Glutamatergic neuron (in vitro differentiated cells): ENCODE measurements at places on chromosomes 12 and 14. TPM values are rescaled to one million over a fixed set of nuclear protein-coding genes. Genes with fewer than 3 reads are reported as not detected.
A peak's percentile ranks its signal among the peaks of the same experiment; 100 is the strongest.

Gene KRT79
- not detected for total RNA-seq

DNA sequence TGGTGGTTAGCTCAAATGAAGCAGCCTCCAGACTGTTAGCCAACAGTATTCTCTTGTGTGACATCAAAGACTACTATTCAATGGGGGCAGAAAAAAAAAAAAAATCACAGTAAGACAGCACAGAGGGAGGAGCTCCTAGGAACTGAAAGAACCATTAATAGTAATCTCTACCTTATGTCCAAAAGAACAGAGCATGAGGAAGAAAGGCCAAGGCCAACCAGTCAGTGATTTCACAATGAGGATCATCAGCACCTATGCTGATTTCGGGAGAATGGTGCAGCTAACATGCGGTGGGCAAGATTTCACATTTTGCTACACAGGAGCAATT, 66.3 kb upstream of the SOX5 start:
- H3K27ac ChIP-seq = no peak overlapping the region
- H3K4me3 ChIP-seq = peak overlapping the region; percentile 18
- H3K36me3 ChIP-seq = no peaks in the 10 kb centered on the region

DNA sequence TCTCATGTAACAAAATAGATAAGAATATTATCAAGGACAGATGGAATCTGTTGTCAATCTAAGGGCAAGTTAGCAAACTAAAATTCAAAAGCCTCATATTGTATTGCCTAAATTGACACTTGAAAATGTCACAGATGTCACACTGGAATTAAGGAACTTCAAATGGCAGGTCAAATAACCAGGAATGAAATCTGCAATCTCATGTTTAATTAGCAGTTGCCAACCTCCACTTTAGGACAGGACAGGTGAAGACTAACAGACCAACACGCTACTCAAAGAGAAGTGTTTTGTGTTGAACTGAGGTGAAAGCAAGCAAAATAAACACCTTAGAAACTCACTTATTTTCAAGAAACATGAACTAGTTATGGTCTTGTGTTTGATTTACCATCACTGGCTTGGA, 11.1 kb downstream of the KIF21A start:
- H3K27me3 ChIP-seq = no peaks in the 10 kb centered on the region
- no peak overlapping the region for H3K27ac ChIP-seq

DNA sequence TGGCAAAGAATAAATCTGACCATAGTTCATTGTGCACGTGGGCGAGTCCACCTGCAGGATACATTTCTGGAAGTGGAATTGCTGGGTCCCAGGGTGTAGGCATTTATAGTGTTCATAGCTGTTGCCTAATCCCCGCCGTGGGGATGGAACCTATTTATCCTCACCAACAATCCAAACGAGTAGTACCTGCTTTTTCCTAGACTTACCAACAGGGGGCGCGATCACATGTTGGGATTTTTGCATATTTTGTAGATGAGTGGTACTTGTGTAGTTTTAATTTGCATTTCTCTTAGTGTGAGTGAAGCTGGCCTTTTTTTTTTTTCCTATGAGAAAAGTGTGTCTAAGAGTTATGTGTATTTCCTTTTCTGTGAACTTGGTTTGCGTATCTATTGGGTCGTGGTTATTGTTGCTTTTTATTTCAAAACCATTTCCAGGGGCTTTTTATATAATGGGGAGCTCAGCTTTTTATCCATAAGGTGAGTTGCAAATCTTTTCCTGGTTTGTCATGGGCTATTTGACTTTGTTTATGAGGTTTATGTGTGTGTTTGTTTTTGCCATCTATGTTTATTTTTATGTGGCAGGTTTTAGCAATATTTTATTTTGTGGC, 67.2 kb downstream of the CCDC92 start:
- H3K27ac ChIP-seq = no peak overlapping the region
- H3K27me3 ChIP-seq = peaks cover 17% of the 10 kb centered on the region
- no peaks in the 10 kb centered on the region for H3K36me3 ChIP-seq
- peaks cover 3% of the 10 kb centered on the region for H3K4me1 ChIP-seq
- DNase-seq = peak; percentile 53

DNA sequence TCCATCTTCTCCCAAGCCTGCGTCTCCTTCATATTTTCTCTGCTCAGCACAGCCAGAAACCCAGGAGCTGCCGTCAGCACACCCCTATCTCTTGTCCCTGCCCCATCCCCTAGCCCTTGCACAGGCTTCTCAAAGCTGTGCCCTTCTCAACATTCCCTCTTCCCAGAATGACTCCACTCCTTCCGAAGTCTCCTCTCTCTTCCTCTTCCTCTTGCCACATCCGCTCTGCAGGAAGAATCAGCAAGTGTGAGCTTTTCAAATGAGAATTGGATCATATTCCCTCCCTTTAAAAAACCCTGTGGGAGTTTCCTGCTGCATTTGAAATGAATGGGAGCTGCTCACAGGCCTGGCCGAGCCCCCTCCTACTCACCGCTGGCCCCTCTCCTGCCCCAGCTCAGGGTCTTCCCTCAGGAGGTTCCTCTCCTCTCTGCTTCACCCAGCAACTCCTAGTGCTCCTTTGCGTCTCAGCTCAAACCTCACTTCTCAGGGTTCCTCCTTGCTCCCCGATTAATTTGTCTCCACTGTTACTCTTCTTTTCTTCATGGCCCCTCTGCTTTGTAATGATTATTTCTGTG, 528.5 kb upstream of the CCDC196 start:
- H3K4me1 ChIP-seq = peaks cover 5% of the 10 kb centered on the region
- peaks cover 2% of the 10 kb centered on the region for H3K27me3 ChIP-seq
- DNase-seq = no peak
- H3K27ac ChIP-seq = no peak overlapping the region
- H3K4me3 ChIP-seq = no peak overlapping the region
- no peaks in the 10 kb centered on the region for H3K36me3 ChIP-seq

GRCh38 chr12:110310763-110311162, 29.7 kb downstream of the ATP2A2 start:
- DNase-seq = no peak
- peaks cover 2% of the 10 kb centered on the region for H3K27me3 ChIP-seq
- H3K27ac ChIP-seq = no peak overlapping the region

GRCh38 chr14:50953502-50953901, 9.2 kb upstream of the PYGL start:
- H3K4me1 ChIP-seq = peaks cover 3% of the 10 kb centered on the region
- H3K36me3 ChIP-seq = no peaks in the 10 kb centered on the region
- peaks cover 2% of the 10 kb centered on the region for H3K27me3 ChIP-seq
- H3K27ac ChIP-seq = no peak overlapping the region
- DNase-seq = no peak

DNA sequence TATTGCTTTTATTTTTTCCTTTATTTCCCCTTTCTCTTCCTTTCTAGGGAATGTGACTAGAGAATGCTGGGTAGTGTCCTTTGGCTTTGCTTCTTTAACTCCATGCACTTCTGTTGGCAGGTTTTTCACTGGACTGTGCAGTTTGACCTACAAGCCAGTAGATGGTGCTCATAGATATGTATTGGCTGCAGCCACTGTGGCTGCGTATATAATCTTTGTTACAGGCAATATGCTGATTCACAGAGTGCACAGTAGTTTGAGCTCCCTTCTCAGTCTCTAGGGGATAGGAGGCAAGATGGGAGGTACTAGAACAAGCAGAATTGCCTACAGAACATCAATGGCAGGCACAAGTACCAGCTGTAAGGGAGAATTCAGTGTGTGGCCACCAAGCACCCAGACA, 503.5 kb downstream of the LRFN5 start:
- H3K36me3 ChIP-seq = peaks cover 6% of the 10 kb centered on the region
- no peak overlapping the region for H3K4me3 ChIP-seq
- DNase-seq = no peak
- no peaks in the 10 kb centered on the region for H3K27me3 ChIP-seq
- H3K4me1 ChIP-seq = no peaks in the 10 kb centered on the region
